Endothelial cell of coronary artery (primary cell): ENCODE measurements at places on chromosomes 11 and 22. TPM values are rescaled to one million over a fixed set of nuclear protein-coding genes. Genes with fewer than 3 reads are reported as not detected.

Gene PRG2
- 0.27 TPM in 1 of 2 replicates, not detected in the other for total RNA-seq

Gene OR5P2
- 0.09 TPM in 1 of 2 replicates, not detected in the other for total RNA-seq

Gene CBX6
- total RNA-seq, result 25.9 and 30.3 TPM in 2 replicates

Gene OR51M1
- not detected in 2 replicates for total RNA-seq

Gene C11orf97
- not detected in 2 replicates for total RNA-seq

Gene CYP2D6
- 0.18 and 0.19 TPM in 2 replicates for total RNA-seq

Gene MS4A6E
- not detected in 2 replicates for total RNA-seq

Gene OR2AT4
- not detected in 2 replicates for total RNA-seq

Gene FAM181B
- under 0.01 TPM in 1 of 2 replicates, not detected in the other for total RNA-seq

Gene TRIM49
- total RNA-seq, result not detected in 2 replicates

Gene LMO1
- total RNA-seq, result not detected in 2 replicates

Gene ARHGAP42
- total RNA-seq, result 2.0 and 2.5 TPM in 2 replicates

Gene NLRP14
- 0.09 and 0.45 TPM in 2 replicates for total RNA-seq

Gene MRGPRX4
- not detected in 2 replicates for total RNA-seq

Gene CECR2
- total RNA-seq, result 0.19 and 1.2 TPM in 2 replicates

Gene UPK3A
- total RNA-seq, result not detected in 2 replicates

Gene POTEH
- not detected in 2 replicates for total RNA-seq

Gene PTGDR2
- under 0.01 TPM in 1 of 2 replicates, not detected in the other for total RNA-seq

Gene IGSF9B
- total RNA-seq, result 0.09 TPM in 2 replicates

Gene RHOD
- total RNA-seq, result 3.8 and 14.1 TPM in 2 replicates

Gene FAM227A
- 0.72 and 2.1 TPM in 2 replicates for total RNA-seq

Gene FLRT1
- not detected in 2 replicates for total RNA-seq

Gene TCN2
- total RNA-seq, result 30.9 and 40.7 TPM in 2 replicates

Gene PKNOX2
- not detected in 2 replicates for total RNA-seq

Gene GLYATL2
- not detected in 2 replicates for total RNA-seq

Gene SGSM1
- 0.09 and 0.18 TPM in 2 replicates for total RNA-seq

Gene POLR2L
- total RNA-seq, result 159 and 286 TPM in 2 replicates

Gene CTSC
- 71.5 and 98.2 TPM in 2 replicates for total RNA-seq

Gene NPTXR
- total RNA-seq, result 0.18 and 0.47 TPM in 2 replicates

Gene KCNC1
- not detected in 2 replicates for total RNA-seq

Gene SLC22A6
- total RNA-seq, result not detected in 2 replicates

Gene RASD2
- under 0.01 TPM in 1 of 2 replicates, not detected in the other for total RNA-seq

Gene LRRN4CL
- 0.09 TPM in 2 replicates for total RNA-seq

Gene IL10RA
- total RNA-seq, result not detected in 2 replicates

Gene C22orf23
- 0.19 and 0.27 TPM in 2 replicates for total RNA-seq

Gene PKDREJ
- total RNA-seq, result under 0.01 TPM in 1 of 2 replicates, not detected in the other

Gene IGSF22
- not detected in 2 replicates for total RNA-seq

Gene LARGE1
- total RNA-seq, result 1.4 and 3.6 TPM in 2 replicates

Gene OVOL1
- not detected in 2 replicates for total RNA-seq

Gene MYEOV
- 0.66 and 1.5 TPM in 2 replicates for total RNA-seq
